Anterior cingulate cortex (tissue), 58 donors: ENCODE measurements at places on chromosomes 4 and X.
A peak's percentile ranks its signal among the peaks of the same experiment; 100 is the strongest.

GRCh38 chr4:121146530-121146929 lies 17.6 kb downstream of the TNIP3 start:
- DNase-seq, result no peak

DNA sequence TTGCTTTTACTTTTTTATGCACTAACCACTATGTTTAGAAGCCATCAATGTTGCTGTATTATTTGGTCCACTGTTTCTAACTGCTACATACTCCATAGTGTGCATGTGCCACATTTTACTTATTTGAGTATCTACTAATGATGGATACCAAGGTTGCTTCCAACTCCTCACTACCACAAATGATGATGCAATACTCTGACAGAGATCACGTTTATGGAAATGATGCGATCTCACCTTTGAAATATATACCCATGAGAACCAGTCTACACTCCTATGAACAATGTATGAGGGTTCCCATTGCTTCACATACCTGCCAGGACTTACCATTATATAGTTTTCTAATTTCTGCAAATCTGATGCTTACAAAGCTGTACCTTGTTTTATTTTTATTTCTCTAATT lies 44.2 kb downstream of the HUWE1 start:
- DNase-seq, result no peak

DNA sequence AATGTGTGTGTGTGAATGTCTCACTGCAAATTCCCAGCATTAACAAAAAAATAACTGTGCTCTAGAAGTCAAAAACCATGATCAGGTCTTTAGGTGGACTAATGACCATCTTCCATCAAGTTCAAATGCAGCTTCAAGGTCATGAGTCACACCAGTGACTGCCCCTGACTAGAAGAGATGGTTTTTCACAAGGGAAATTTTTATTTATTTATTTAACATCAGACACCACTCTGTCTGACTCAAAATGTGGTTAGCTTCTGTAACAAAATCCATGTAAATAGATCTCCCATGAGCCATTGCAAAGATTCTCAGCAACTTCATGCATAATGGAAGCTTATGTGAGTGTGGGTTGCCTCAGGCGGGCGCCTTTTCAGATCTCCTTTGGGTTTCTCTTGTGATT lies 219.2 kb downstream of the KIT start:
- no peak for DNase-seq

DNA sequence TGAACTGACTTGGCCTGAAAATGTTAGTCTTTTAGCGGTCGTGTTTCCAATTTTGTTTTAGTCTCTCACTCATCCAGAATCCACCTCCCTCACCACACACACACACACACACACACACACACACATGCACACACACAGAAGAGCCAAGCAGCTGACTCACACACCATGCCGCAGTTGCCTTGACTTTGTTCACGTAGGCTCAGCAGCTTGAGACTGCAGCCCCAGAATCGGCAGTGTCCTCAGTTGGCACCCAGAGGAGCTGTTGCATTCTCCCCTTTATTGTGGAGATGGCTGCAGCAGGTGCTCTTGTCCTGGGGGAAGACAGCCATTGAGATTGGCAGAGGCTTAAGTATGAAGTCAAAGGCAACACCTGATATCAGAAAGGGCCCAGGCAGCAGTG lies 20.9 kb upstream of the XPNPEP2 start:
- DNase-seq, result no peak

- DNase-seq, result no peak
Measured at GRCh38 chrX:72019487-72019886, 108.8 kb downstream of the NHSL2 start.

GRCh38 chrX:105647749-105648148 lies 174.6 kb upstream of the NRK start:
- DNase-seq, result no peak

GRCh38 chr4:158814636-158815330 lies 46.0 kb downstream of the FNIP2 start:
- DNase-seq, result no peak

- DNase-seq, result no peak
Measured at GRCh38 chr4:58163156-58163555, 1053.0 kb upstream of the IGFBP7 start.

- DNase-seq, result no peak
Measured at GRCh38 chr4:33302321-33302720, 2582.2 kb downstream of the PCDH7 start.

DNA sequence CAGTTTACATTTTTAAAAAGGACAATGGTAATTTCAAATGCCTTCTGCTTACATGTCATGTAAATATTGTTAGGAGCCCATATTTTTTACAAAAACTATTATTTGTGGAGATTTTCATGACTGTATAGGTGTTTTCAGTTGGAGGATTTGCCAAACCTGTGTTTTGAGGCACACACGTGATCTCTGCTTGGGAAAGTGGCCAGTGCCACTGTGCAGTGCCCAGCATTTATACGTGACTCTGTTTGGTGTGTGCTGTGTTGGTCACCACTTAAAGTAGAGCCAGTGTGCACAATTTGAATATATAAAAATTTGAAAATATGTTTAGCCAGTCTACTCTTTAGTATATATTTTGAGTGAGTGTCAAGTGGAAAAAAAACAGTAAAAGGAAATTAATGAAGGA lies 26.8 kb upstream of the NAP1L5 start:
- DNase-seq, result no peak

DNA sequence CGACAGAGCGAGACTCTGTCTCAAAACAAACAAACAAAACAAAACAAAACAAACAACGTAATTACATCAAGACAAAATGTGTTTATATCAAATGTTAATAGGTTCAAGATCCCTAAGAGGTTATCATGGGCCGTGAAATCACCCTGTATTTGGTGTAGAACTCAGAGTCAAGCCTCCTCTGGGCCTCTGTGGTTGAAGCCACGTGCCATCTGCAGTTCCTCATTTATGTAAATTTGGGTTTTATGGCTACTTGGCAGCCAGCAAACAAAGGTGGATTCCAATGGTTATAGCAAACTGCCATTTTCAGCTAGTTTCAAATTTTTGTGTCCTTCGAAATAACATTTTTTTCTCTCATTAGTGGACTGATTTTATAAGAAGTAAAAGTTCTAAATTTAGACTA lies 16.4 kb downstream of the NSDHL start:
- no peak for DNase-seq

GRCh38 chrX:71111141-71111843 lies at the start of gene IL2RG:
Gene IL2RG (minus strand): TSS chrX:71111577. CDS start chrX:71111539, 38 bp downstream.
- no peak for DNase-seq

GRCh38 chr4:159150396-159150795 lies 47.5 kb downstream of the RAPGEF2 start:
- no peak for DNase-seq

- no peak for DNase-seq
Measured at GRCh38 chrX:53440101-53440500, 5.9 kb upstream of the HSD17B10 start.

DNA sequence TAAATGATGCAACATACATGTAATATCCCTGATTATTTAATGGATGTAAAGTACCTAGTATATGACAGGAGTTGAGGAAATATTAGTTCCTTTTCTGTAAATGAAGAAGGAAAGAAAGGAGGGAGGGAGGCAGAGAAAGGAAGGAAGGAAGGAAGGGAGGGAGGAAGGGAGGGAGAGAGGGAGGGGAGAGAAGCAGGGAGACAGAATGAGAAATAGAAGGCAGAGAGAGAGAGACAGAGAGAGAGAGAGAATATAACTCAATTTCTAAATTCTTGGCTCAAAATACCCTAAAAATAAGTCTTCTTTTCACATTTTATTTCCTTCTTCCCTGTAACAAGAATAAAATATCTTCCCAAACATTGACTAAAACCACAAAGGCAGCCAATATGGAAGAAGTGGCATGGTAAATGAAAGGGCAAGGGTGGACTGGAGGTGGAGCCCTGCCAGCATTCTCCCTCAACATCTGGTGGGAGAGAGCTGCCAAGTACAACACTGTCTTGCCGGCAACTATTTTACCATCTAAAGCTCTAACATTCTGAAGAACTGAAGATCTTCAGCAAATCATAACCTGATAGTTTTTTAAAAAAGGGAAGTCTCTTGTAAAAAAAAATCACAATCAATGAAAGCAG lies 245.1 kb downstream of the PPP3CA start:
- no peak for DNase-seq

GRCh38 chr4:35934320-35934981 lies 309.9 kb downstream of the ARAP2 start:
- DNase-seq, result no peak

- no peak for DNase-seq
Measured at GRCh38 chr4:36187723-36188333, 56.5 kb downstream of the ARAP2 start.

GRCh38 chr4:103934178-103934789 lies 214.5 kb upstream of the TACR3 start:
- no peak for DNase-seq

GRCh38 chr4:164536814-164537213 lies 217.1 kb upstream of the SMIM31 start:
- no peak for DNase-seq

DNA sequence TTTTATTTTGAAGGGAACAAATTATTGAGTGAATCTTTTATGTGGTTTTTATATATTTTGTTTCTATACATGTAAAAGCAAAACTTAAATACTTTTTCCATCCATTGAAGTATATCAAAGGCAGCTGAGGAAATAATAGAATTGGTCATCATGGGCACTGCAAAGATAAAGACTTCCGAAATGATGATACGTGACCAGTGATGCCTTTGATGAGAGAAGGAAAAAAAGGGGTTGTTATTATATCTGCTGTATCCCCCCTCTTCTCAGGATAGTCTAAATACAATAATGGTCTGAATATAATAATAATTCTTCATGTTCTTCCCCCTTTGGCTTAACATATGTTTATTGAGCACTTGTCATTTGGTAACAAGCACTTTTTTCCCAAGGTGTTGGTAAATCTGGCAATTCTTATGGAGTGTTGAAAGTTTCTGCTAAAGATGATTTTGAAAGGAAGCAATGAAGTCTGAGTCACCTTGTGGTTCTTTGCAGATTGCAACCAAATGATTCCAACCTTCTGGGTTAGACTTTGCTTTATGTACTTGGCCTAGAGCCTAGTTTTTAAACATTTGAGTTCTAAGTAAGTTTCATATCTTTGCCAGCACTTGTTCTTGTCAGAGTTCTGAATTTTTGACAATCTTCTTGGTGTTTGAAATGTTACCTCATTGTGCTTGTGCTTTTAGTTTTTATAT lies 60.8 kb downstream of the USP9X start:
- DNase-seq, result no peak

GRCh38 chr4:66694739-66695138 lies 850.6 kb downstream of the CENPC start:
- no peak for DNase-seq

DNA sequence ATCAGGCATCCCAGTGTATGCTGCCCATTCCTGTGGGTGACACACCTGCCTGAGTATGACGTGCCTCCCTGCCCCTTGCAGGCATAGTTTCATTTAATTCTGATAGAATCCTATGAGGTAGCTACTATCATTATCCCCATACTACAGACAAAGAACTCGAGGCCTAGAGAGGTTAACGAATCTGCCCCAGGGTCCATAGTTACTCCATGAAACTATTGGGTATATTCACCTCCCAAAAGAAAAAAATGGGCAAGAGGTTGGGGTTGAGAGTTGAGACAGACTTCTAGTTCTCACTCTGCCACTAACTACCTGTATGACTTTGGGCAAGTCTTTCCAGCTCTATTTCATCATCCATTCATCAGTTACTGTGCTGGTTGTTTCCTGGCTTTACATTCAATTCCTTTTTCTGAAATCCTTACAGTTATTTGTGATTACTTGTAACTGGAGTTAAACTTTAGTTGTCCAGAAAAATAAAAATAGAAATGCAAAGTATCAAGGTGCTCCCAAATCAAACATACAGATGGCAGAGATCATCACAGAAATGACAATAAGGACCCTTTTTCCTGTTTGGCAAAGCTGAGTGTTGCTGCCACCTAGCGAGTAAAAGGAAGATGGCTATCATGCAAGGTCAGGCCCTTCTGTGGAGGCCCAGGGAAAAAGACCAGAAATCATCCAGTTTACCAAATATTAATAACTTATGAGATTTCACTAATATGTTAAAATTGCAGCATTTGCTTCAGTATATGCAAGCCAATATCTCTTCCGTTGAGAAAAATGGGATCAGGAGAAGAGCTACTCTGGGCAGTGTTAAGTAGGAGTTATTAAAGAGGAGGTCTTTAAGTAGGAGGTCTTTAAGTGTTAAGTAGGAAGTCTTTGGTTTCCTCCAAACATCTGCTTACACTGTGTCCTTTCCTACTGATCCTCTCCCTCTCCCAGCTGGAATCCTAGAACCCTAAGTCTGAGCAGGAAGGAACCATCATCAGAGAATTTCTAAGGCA lies 17.1 kb upstream of the MAP7D3 start:
- DNase-seq, result no peak

DNA sequence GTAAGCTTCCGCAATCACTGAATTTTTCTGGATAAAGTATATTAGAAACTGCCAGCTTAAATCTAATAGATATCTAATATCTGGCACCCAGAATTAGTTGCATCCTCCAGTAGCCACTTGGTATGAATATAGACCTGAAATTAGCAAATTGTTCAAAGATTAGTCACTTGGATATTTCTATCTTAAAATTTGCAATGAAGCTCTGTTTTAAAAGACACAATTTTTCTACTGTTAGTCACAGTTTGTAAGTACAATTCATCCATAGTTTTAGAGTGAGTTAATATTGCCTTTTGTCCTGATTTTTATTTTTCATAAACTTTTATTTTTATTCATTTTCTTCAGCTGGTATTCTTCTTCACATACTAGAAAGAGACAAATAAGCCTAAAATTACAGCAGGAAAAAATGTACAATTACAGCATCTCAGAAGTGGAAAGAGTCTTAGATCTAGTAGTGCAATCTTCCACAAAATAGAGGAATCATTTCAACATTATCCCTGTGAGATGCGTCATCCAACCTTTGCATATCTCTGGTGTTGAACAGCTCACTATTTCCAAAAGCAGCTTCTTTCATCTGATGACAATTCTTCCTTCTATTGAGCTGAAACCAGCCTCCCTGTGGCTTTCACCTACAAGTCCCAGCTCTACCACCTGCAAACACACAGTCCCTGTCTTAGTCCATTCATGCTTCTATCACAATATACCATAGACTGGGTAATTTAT lies 190.0 kb upstream of the AR start:
- DNase-seq, result no peak

- DNase-seq, result peak; percentile 29
Measured at GRCh38 chr4:25702848-25703247, 47.2 kb downstream of the SLC34A2 start.

DNA sequence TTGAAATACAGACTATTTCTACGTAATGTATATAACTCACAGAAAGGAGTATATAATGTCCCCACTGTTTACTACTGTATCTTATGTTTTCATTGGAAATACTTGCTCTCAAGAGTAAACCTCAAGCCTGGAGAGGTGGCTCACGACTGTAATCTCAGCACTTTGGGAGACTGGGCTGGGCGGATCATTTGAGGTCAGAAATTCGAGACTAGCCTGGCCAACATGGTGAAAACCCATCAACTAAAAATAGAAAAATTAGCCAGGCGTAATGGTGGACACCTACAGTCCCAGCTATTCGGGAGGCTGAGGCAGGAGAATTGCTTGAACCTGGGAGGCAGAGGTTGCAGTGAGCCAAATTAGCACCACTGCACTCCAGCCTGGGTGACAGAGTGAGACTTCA lies 92.8 kb downstream of the COL25A1 start:
- no peak for DNase-seq

- no peak for DNase-seq
Measured at GRCh38 chr4:100486496-100486895, 31.3 kb downstream of the EMCN start.
